ENCODE measurements at places on chromosomes 7 and 10. TPM values are rescaled to one million over a fixed set of nuclear protein-coding genes. Genes with fewer than 3 reads are reported as not detected.

DNA sequence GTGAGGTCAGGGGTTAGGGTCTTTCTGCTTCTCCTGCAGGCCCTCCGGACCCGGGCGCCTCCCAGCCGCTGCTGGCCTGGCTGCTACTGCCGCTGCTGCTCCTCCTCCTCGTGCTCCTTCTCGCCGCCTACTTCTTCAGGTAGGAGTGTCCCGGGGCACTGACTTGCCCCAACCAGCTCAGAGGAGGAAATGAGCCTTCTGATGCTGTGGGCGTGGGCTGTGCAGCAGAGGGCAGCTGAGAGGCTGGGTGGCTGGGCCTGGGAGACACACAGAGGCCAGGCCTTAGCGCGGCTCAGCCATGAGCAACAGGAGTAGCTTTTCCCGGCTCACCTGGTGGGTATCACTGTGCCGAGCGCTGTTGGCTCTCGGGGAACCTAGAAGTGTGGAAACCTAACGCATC, 78.9 kb downstream of the MKI67 start:
- peak; percentile 66 for DNase-seq
- H3K27me3 ChIP-seq: peaks cover 14% of the 10 kb centered on the region
- peaks cover 47% of the 10 kb centered on the region for H3K36me3 ChIP-seq
- peaks cover 58% of the 10 kb centered on the region for H3K4me1 ChIP-seq

PRPS1L1 gene
- not detected for total RNA-seq

GRCh38 chr7:20340839-20341238, 10.1 kb downstream of the ITGB8 start:
- no peak overlapping the region for H3K4me3 ChIP-seq
- no peak for DNase-seq
- H3K36me3 ChIP-seq: no peaks in the 10 kb centered on the region

- H3K4me1 ChIP-seq: peaks cover 30% of the 10 kb centered on the region
- peak overlapping the region; percentile 70 for H3K4me3 ChIP-seq
- no peak for DNase-seq
- no peak overlapping the region for H3K27ac ChIP-seq
Measured at GRCh38 chr10:79272353-79272752, 74.9 kb upstream of the PPIF start.

GRCh38 chr10:123847686-123848432, 43.7 kb downstream of the CPXM2 start:
- H3K36me3 ChIP-seq: no peaks in the 10 kb centered on the region
- no peak for DNase-seq
- H3K27ac ChIP-seq: no peak overlapping the region
- H3K4me3 ChIP-seq: no peak overlapping the region
- H3K4me1 ChIP-seq: no peaks in the 10 kb centered on the region

GRCh38 chr10:45136256-45136655, 135.5 kb downstream of the ZNF22 start:
- peaks cover 5% of the 10 kb centered on the region for H3K4me1 ChIP-seq
- H3K4me3 ChIP-seq: no peak overlapping the region
- no peak overlapping the region for H3K27ac ChIP-seq
- DNase-seq: no peak
- H3K27me3 ChIP-seq: no peaks in the 10 kb centered on the region
- no peaks in the 10 kb centered on the region for H3K36me3 ChIP-seq

GRCh38 chr7:34747176-34747781, 89.3 kb downstream of the NPSR1 start:
- no peak for DNase-seq
- no peaks in the 10 kb centered on the region for H3K4me1 ChIP-seq
- no peak overlapping the region for H3K4me3 ChIP-seq

DNA sequence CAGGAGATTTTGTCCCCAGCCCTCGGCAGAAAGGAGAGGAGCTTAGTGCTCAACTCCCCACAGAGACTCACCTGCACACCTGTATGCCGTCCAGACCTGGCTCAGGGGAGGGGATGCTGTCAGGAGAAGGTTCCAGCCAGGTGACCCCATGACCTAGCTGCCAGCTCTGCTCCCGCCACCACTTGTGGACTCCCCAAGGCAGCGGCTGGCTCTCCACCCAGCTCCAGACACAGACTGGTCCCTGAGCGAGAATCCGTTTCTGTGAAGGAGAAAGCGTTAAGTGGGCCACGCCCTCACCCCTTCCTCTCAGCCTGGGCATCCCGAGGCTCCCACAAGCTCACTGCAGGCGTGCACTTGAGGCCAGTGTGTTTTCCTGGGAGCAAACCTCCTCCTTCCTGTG, 76.4 kb downstream of the RGS10 start:
- H3K4me1 ChIP-seq: no peaks in the 10 kb centered on the region
- H3K36me3 ChIP-seq: no peaks in the 10 kb centered on the region
- no peak for DNase-seq
- no peak overlapping the region for H3K27ac ChIP-seq
- peaks cover 12% of the 10 kb centered on the region for H3K27me3 ChIP-seq

GRCh38 chr10:28627102-28627501, 50.2 kb upstream of the BAMBI start:
- peaks cover 4% of the 10 kb centered on the region for H3K36me3 ChIP-seq
- H3K4me1 ChIP-seq: peaks cover 19% of the 10 kb centered on the region
- H3K27ac ChIP-seq: no peak overlapping the region
- H3K4me3 ChIP-seq: no peak overlapping the region
- DNase-seq: no peak

GRCh38 chr10:102264371-102264770, 19.0 kb downstream of the GBF1 start:
- no peak overlapping the region for H3K4me3 ChIP-seq
- no peak for DNase-seq
- no peaks in the 10 kb centered on the region for H3K27me3 ChIP-seq
- H3K36me3 ChIP-seq: peaks cover 4% of the 10 kb centered on the region
- peaks cover 24% of the 10 kb centered on the region for H3K4me1 ChIP-seq

MKX gene
- total RNA-seq: 0.80 TPM

CPA1 gene
- total RNA-seq: not detected

GRCh38 chr10:21300551-21300950, 224.9 kb downstream of the SKIDA1 start:
- H3K4me1 ChIP-seq: peaks cover 8% of the 10 kb centered on the region

GRCh38 chr10:132044803-132045202, 20.9 kb upstream of the JAKMIP3 start:
- peaks cover 6% of the 10 kb centered on the region for H3K27me3 ChIP-seq
- H3K4me3 ChIP-seq: no peak overlapping the region
- H3K36me3 ChIP-seq: no peaks in the 10 kb centered on the region
- peaks cover 2% of the 10 kb centered on the region for H3K4me1 ChIP-seq
- no peak for DNase-seq

GRCh38 chr10:27485986-27486385, 18.1 kb upstream of the RAB18 start:
- no peak overlapping the region for H3K4me3 ChIP-seq
- H3K36me3 ChIP-seq: peaks cover 5% of the 10 kb centered on the region
- H3K27me3 ChIP-seq: peaks cover 4% of the 10 kb centered on the region
- H3K4me1 ChIP-seq: no peaks in the 10 kb centered on the region
- no peak for DNase-seq

KLF14 gene
- total RNA-seq: not detected

PCLO gene
- 5.1 TPM for total RNA-seq

AGR2 gene
- total RNA-seq: not detected

DNA sequence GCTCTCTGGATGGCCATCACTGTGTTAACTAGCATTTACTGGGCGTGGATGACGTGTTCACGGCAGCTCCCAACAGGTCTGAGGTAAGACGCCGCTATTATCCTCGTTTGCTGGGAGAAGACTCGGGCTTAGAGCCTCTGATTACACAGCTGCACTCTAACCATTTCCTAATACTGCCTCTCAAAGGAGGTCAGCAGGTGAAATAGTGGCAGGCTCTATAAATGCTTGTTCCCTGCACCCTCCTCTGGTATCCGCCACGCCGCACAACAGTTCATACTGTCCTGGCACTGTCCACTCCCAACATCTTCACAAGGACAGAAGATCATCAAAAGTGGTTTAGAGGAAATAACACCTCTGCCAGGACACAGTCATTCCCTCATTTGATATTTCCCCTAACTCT, 28.3 kb downstream of the HIPK2 start:
- H3K27ac ChIP-seq: no peak overlapping the region
- H3K4me1 ChIP-seq: peaks cover 21% of the 10 kb centered on the region
- H3K4me3 ChIP-seq: no peak overlapping the region
- DNase-seq: no peak
- no peaks in the 10 kb centered on the region for H3K27me3 ChIP-seq
- peaks cover 3% of the 10 kb centered on the region for H3K36me3 ChIP-seq

GRCh38 chr10:21334891-21335696, 190.4 kb downstream of the SKIDA1 start:
- H3K36me3 ChIP-seq: no peaks in the 10 kb centered on the region
- no peak overlapping the region for H3K4me3 ChIP-seq
- no peak for DNase-seq
- no peak overlapping the region for H3K27ac ChIP-seq
- H3K27me3 ChIP-seq: peaks cover 3% of the 10 kb centered on the region

Data from endothelial cell (in vitro differentiated cells).